GM12891 (cell line): ENCODE measurements at places on chromosomes 1 and 21.
A peak's percentile ranks its signal among the peaks of the same experiment; 100 is the strongest.

DNA sequence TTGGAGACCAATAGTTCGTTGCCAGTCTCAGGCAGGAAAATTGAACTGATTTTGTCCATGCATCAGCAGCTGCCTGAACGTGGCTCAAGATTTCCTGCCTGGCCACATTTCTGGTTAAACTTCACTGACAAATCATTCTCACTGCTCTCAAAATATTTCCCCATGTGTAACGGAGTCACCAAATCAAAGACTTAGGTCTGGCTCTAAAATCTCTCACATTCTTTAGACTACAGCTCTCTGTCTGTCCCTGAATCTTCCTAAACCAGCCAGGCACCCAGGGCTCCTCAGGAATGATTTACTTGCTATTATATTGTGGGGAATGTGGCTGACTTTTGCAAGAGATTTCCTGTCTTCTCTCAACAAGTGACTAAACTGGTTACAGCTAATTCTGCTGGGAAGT, 49.2 kb upstream of the GJA8 start:
- no peak for DNase-seq

- DNase-seq: peak; percentile 42
These were observed 491.0 kb downstream of the MATN1 start for GRCh38 chr1:30232288-30232899.

DNA sequence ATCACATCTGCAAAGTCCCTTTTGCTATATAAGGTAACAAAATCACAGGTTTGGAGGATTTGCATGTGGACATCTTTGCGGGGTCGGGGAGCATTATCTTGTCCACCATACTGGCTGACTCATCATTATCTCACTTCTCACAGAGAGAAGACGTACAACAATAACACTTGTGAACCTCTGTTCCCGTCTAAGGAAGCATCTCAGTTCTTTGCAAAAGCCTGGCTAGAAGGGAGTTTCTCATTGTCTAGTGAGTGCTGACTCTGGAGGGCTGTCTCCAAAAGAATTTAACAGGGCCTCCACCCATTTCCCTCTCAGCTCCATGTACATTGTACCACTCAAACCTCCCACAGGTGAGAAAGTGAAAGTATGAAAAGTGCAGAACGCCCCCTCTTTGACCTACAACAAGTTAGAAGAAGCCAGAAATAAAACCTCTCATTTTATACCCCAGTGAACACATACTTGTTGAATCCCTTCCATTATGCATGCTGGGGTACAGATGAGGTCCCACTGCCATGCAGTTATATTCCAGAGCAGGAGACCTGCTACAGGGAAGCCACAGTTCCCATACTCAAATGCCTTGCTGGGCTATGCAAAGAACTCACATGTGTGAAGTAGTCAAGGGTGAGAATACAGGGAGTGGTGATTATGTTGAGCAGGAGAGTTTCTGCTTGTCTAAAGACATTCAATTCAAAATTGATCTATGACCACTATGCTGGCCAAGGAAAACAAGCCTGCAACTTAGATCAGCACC, 121.7 kb upstream of the PRDX6 start:
- no peak for DNase-seq

DNA sequence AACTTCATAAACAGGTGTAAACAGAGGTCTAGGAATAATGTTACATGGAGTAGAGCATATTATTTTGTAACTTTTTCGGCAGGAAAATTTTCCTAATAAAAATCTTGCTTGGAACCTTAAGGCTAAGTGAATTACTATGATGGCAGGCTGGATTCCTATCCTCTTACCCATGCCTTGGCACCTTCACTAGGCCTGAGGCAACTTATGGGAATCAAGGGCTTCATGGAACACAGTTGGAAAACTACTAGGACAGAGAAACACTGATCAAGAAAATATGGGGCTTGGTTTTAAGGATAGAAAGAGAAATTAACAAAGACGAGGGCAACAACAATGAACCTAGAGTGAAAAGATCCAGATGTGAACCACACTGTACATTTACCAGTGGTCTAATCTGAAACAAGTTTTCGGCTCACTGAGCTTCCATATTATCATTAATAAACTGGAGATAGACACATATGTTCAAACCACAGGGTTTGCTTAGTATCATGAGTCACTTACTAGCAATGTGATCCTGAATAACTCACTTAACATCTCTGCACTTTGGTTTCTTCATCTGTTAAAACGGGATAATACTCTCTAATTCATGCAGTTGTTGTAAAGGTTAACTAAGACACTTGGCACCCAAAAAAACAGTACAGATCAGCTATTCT, 68.5 kb downstream of the GPATCH2 start:
- no peak for DNase-seq

DNA sequence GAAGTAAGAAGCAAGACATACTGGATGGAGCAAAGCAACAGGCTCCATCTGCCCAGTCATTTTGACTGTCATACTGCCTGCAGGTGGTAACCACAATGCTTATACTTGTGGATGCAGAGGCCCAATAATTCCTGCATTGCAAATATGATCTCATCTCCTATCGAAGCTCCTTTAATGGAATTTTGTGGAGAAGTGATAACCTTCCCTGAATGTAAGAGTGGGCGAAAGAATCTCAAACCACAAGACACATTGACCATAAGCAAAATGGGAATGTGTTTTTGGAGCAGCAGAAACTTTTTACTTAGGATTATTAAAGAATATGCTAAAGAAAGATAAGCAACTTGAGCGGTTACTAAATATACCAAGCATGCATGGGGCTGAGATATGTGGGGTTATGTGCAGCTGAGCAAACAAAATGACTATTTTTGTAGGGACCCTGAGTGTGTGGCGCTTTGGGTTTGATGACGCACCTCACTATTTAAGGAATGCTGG, 77.4 kb upstream of the BACH1 start:
- DNase-seq: no peak

DNA sequence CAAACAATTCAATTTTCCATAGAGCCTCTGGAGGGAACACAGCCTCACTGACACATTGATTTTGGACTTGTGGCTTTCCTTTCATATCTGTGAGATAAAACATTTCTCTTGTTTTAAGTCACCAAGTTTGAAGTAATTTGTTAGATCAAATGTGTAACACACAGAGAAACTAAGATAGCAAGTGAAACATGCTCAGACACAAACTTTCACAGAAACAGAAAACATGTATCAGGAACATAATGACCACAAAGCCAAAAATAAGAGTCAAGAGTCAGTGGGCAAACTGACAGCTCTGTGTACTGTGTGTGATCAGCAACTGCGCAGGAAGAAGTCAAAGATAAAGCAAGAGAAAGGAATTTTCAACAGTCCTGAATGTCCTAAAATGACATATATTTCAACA, 1237.5 kb downstream of the AMY1C start:
- DNase-seq: no peak

- no peak for DNase-seq
These were observed 91.4 kb upstream of the PLXNA2 start for GRCh38 chr1:208335371-208336136.

DNA sequence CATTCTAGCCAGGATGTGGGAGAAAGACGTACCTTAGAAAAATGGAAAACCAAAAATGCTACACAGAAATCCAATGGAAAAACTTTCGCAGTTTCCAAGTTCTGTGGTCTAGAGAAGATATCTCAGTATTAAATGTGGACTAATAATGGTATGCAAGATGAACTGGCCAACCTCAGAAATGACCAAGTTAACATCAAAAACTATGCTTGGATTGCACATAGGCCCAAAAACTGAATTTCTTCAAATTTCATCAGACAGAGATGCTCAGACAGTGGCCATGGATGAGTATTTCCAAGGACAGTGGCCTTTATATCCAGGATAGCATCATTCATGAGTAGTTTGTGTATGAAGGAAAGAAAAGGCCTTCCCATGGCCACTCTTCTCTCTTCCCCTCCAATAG, 132.2 kb downstream of the TIAM1 start:
- no peak for DNase-seq

- DNase-seq: no peak
These were observed 137.2 kb downstream of the KCTD3 start for GRCh38 chr1:215704089-215704860.

DNA sequence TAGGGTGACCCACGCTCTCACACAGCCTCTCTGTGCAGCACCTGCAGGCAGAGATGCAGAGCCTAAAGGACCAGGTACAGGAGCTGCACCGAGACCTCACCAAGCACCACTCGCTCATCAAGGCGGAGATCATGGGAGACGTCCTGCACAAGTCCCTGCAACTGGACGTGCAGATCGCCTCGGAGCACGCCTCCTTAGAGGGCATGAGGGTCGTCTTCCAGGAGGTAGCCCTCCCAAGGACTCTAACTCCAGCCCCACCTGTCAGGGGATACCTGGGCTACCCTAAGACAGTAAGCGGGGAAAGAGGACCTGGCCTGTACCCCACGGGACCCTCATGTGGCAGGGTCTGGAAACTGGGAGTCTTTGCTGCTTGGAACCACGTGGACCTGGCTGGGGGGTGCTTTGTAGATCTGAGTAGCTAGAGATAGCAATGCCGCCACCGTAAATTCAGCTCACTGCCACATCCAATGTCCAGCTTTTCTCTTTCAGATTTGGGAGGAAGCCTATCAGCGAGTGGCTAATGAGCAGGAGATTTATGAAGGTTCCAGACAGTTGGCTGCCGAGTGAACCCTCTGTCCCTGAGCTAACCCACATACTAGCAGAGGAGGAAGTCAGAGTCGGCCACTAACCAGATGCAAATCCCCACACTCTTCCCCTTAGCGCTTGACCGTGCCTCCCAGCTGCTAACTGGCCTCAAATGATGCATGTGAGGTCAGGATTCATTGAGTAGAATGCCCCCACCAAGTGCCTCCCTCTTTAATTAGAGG, 6.5 kb downstream of the RNF207 start:
- DNase-seq: no peak

GRCh38 chr1:227900571-227901051, 47.1 kb downstream of the WNT9A start:
- no peak for DNase-seq

- DNase-seq: peak; percentile 57
These were observed 5.8 kb upstream of the FAM167B start for GRCh38 chr1:32241001-32241763.

GRCh38 chr21:19776076-19776475, 1222.1 kb upstream of the NCAM2 start:
- DNase-seq: no peak
